RCC 7860 (cell line): ENCODE measurements at places on chromosomes 2 and 18.

- DNase-seq: no peak
Measured at GRCh38 chr2:136486115-136486514, 279.2 kb upstream of the THSD7B start.

DNA sequence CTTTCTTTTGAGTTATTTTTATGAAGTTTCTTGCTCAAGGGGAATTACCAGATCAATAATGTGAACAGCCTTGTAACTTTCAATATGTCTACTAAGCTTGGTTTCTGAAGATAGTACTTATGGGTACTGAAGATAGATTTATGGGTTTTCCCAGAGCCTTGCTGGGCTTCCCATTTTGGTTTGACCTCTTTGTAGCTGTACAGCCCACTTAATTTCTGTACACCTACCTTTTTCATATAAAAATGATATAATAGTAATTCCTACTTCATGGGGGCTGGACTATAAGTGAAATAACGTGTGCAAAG lies 22.2 kb downstream of the IL1R2 start:
- DNase-seq: no peak

DNA sequence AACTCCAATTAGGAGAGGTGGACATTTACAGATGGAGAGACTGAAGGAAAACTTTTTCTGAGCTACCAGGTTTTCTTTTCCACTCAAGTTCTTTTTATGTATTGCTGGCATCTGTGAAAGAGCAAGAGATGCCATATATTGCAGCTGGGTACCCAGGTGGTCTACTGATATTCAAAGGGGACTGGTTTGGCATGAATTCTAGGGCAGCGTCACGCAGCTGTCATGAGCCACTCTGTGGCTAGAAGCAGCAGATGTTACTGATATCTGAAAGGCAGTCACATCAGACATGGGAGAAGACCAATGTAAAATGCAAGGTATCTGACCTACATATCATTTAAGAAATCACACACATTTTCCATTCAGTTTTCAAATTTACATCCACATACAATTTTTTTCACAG lies 408.8 kb downstream of the GALNT13 start:
- DNase-seq: no peak

DNA sequence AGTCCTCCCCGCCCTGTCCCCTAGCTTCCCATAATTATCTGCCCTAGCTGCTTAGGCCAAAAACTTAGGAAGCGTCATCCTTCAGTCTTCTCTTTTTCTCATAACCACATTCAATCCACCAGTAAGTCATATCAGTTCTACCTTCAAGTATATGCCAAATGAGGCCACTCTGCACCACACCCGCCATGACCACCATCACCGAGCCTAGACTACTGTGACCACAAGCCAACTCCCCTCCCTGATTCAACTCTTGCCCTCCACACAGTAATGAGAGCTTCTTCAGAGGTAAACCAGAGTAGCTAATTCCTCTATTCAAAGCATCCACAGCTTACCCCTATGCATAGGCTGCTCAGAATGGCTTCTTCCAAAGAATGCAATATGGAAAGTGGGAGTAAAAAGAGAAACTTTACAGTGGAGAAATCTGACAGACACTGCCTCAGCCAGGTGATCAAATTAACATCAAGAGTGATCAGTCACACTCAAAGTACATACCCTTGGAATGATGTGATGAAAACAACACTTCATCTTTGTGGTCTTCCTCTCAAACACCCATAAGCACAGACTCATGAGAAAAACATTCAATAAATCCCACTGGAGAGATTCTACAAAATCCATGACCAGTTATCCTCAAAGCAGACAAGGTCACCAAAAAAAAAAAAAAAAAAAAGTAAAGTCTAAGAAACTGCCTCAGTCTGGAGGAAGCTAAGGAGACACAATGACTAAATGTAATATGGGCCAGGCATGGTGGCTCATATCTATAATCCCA lies 17.7 kb downstream of the MBOAT2 start:
- DNase-seq: peak; percentile 88

GRCh38 chr18:13568443-13569392 lies 157.6 kb downstream of the FAM210A start:
- DNase-seq: no peak

GRCh38 chr2:38485734-38486133 lies 108.7 kb upstream of the ATL2 start:
- no peak for DNase-seq

DNA sequence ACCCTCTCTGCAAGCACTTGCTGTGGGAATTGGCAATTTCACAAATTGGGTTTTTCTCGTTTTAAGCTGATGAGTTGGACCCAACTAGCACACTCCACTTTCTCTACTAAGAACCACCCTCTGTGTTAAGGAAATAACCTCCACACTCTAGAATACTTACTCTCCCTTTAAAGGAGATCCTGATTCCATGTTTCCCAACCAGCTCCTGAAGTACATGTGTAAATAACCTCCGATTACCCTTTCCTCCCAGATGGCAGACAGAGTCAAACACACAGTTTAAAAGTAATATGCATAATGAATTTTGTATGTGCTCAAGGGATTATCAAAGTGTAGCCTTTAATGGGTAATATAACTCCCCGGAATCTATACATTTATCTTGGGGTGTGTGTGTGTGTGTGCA lies 171.3 kb upstream of the OSR1 start:
- no peak for DNase-seq

DNA sequence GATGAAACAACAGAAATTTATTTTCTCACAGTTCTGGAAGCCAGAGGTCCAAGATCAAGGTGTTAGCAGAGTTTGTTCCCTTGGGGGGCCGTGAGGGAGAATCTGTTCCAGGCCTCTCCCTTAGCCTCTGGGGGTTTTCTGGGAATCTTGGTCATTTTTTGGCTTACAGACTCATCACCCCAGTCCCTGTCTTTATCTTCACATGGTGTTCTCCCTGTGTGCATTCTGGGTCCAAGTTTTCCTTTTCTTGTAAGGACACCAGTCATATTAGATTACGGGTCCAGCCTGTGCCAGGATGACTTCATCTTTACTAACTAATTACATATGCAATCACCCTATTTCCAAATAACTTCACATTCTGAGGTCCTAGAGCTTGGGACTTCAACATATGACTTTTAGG lies 292.5 kb upstream of the TRIB2 start:
- no peak for DNase-seq

DNA sequence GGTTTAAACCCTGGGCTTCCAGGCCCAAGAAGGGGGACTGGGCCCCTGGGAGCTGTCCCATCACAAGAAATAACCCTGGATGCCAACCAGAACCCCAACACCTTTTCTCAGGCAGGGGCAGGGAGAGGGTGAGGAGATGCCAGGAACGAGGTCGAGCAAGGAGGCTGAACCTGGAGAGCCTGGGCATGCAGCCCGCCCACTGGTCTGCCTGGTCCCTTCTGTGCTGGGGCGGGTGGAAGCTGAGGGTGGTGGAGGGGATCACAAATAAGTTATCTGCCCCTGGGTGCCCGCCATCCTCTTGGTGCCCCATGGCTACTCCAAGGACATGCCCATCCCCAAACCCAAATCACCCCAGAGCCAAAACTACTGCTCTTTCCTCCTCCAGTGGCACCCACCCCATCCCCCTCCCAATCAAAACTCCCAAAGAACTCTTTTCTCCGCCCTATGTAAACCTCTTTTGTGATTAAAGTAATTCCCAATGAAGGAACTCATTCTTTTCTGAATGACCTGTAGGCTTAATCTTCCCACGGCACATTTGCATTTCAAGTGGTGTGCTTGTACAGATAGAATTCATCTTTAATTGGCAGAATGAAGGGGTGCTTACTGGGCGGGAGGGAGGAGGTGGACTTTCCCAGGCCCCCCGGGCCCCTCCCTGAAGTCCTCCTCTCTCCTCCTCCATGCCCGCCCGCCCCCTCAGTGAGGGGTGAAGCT lies 47.9 kb downstream of the EFR3B start:
- no peak for DNase-seq
